ENCODE measurements at places on chromosomes 5 and 9.

GRCh38 chr5:169956756-169957155, 23.5 kb downstream of the INSYN2B start:
- no peak for DNase-seq

DNA sequence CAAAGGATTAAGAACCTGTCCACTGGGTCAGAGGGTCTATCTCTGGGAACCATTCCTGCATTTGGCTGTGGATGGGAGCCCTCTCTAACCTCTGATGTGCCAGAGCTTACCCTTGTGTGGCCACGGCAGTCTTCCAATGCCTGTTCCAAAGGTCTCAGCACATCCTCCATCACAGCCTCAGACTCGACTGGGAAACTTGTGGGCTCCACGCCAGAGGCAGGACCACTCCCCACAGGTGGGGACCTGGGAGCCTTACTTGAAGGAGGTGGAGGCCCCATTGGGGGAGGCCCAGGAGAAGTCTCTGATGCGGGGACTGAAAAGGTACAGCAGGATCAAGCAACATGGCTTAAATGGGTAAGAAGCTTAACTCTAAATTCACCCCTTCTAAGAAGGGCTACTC, 4.4 kb downstream of the EIF4EBP3 start:
- DNase-seq = no peak

- DNase-seq = no peak
These were observed 92.7 kb downstream of the KCNIP1 start for GRCh38 chr5:170596482-170597044.

DNA sequence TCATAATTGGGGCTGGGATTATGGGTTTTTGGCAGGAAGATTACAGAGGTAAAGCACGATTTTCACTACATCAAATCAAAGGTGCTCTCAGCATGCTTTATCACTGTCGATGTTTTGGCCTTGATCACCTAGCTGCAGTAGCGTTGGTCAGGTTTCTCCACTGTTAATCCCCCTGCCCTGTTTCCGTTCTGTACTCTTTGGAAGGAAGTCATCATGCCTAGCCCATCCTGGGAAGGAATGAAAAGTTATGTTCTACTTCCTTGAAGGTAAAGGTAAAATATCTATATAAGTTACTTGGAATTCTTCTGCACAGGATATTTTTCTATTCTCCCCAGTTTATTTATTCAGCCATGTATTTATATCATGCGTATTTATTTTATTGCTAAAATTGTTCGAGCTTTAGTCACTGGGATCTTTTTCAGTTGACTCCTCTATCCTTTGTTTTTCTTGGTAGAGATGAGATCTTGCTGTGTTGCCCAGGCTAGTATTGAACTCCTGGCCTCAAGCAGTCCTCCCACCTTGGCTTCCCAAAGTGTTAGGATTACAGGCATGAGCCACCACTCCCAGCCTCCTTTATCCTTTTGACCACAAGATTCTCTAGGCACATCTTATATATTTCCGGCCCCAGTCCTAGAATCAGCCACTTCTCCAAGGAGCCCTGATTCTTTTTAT, 25.3 kb downstream of the FAF2 start:
- DNase-seq = no peak

DNA sequence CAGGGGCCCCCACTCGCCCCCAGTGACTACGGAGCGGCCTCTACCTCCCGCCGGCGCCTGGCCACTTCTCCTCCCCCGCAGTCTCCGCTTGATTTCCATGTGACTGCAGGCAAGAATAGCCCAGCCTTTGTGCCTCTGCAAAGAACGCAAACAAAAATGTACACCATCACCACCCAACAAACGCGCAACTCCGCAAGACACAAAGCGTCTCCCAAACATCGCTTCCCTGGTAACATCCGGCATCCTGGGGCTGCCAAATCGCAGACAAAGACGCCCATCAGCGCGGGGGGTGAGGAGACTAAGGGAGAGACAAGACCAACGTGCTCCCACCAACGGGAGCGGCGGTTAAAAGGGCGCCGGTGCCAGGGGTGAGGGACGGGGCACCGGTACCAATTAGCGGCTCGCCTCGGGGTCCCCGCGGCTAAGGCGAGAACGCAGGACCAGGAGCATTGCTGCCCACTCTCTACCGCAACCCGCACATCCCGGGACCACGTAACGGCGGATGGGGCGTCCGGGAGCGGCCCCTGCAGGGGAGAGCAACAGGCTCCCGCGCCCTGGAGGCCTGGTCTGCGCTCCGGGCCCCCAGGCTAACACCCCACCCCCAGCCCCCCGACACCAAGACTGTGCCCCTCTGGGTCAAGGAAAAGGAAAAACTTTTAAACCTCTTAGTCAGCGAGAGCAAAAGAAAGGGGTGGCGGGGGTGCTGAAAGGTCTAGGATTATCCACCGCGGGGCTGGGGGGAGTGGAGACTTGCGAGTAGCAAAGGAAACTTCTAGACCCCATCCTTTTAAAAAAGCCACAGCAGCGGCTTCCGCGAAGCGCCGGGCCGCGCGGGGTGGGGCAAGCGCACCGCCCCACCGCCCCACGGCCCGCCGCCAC, 885 bp downstream of the MPDZ start:
- DNase-seq = no peak

GRCh38 chr5:142133330-142134206, 25.0 kb downstream of the NDFIP1 start:
- DNase-seq = no peak

DNA sequence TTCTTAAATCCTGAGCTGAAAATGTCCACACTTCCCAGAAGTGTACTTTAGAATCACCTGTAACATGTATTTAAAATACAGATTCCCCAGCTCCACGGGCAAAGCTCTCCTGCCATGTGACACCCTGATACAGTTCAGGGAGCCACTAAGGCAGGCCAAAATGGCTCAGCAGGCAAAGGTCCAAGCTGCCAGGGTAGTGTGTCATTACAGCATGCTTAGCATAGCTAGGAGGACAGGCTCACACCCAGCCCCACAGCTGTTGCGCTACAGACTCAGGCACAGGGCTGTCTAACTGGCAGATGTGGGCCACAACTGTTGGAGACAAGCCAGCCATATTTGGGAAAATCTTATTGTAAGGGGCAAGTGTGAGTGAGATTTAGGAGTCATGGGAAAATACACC, 73.0 kb downstream of the C9orf85 start:
- DNase-seq = no peak

GRCh38 chr5:111973961-111974360, 217.0 kb upstream of the NREP start:
- DNase-seq = no peak

GRCh38 chr5:54646356-54647101, 129.0 kb downstream of the SNX18 start:
- DNase-seq = peak; percentile 62

- DNase-seq = no peak
These were observed 200.5 kb upstream of the SLC27A6 start for GRCh38 chr5:128764601-128765310.

GRCh38 chr5:113692466-113692865, 179.0 kb downstream of the YTHDC2 start:
- no peak for DNase-seq
